ENCODE measurements at places on chromosomes 1 and 21. TPM values are rescaled to one million over a fixed set of nuclear protein-coding genes. Genes with fewer than 3 reads are reported as not detected.

The PRAMEF8 gene
- not detected for polyA plus RNA-seq

The LCE3E gene
- not detected for polyA plus RNA-seq

The ADSS2 gene
- polyA plus RNA-seq = 59.8 TPM

The F13B gene
- polyA plus RNA-seq = not detected

The EPHB2 gene
- polyA plus RNA-seq = 15.1 TPM

The CFAP74 gene
- 4.1 TPM for polyA plus RNA-seq

The MRPS15 gene
- polyA plus RNA-seq = 60.9 TPM

The DNM3 gene
- polyA plus RNA-seq = 6.9 TPM

The TMEM82 gene
- polyA plus RNA-seq = not detected

The PKN2 gene
- 107 TPM for polyA plus RNA-seq

GRCh38 chr1:210857146-210857663, 276.7 kb downstream of the KCNH1 start:
- no peak for DNase-seq

GRCh38 chr1:65764052-65764451, 28.6 kb upstream of the PDE4B start:
- DNase-seq = no peak

- DNase-seq = no peak
These were observed 66.2 kb downstream of the RGL1 start for GRCh38 chr1:183871142-183871541.

DNA sequence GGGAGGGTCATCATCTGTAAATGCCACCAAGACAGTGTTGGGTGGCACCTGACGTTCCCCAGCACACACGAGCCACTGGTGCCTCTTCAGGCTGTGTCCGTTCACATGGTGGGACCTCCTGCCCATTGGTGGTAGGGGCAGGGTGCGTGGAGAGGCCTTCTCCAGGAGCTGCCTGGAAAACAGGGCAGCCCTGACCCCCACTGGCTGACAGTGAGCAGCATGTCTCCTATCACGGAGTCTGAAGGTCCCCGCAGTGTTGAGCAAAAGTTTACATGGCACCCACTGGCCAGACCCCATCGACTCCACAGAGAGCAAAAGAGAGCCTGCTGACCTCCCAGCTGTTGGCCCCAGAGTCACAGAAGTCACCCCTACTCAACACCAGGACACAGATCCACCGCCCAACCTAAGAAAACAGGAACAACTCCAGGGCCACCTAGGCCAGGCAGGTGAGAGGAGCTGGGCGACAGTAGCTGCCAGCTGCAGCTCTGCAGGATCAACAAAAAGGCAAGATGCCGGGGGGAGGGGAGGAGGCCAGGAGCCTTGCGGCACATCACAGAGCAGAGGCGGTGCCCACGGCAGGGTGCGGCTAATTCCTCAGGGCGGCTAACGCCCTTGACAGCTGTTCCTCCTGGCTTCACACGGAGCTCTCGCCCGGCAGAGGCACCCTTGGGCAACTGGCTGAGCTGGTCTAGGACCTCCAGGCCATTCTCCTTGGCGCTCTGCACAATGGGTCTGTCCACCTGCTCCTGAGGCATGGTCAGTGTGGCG, 14.4 kb upstream of the IFI6 start:
- no peak for DNase-seq

DNA sequence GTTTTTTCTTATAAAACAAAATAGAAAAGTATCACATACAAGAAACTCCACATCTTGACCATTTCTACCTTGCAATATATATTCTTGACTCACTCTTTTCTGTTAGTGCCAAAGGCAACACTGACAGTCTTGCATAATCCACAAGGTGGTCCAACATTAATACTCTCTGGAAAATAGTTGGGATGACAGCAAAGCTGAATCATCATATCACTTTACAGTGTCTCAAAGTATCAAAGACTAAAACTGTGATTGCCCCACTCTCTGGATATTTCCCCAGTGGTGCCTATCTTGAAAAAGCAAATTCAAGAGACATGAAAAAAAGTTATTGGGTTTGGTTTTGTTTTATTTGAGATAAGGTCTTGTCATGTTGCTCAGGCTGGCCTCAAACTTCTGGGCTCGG, 14.6 kb upstream of the TGFBR3 start:
- no peak for DNase-seq

DNA sequence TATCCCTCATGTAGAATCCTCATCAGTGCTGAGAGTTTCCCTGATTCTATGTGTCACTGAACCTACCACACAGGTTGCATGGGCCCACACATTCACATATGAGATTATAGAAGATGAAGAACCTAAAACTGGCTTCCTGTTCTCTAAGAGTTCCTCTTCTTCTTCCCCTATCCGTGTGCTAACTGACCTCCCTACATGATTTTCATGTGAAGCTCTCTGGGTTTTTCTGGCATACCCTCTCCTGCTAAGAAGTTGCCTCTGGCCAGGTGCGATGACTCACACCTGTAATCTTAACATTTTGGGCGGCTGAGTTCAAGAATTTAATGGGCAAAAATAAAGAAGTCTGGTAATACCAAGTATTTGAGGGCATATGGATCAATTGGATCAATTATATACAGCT, 5.5 kb upstream of the CD244 start:
- DNase-seq = no peak

GRCh38 chr1:32924881-32925344, 23.7 kb upstream of the TMEM54 start:
- no peak for DNase-seq

DNA sequence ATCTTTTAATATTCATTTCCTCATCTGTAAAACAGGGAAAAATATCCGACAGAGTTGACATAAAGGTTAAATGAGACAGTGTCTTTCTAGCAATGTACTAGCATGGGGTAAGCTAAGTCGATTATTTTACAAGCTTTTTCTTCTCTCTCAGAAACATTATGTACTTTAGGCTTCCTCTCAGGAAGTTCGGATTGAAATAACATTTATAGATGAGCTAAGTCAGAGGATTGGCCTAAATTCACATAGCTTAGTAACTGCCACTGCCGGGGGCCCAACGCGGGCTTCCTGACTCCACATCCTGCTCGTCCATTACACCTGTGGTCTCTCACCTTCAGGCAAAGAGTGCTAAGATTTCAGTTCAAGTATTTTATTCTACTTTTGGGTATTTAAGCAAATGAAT, 462.3 kb upstream of the NFIA start:
- no peak for DNase-seq

DNA sequence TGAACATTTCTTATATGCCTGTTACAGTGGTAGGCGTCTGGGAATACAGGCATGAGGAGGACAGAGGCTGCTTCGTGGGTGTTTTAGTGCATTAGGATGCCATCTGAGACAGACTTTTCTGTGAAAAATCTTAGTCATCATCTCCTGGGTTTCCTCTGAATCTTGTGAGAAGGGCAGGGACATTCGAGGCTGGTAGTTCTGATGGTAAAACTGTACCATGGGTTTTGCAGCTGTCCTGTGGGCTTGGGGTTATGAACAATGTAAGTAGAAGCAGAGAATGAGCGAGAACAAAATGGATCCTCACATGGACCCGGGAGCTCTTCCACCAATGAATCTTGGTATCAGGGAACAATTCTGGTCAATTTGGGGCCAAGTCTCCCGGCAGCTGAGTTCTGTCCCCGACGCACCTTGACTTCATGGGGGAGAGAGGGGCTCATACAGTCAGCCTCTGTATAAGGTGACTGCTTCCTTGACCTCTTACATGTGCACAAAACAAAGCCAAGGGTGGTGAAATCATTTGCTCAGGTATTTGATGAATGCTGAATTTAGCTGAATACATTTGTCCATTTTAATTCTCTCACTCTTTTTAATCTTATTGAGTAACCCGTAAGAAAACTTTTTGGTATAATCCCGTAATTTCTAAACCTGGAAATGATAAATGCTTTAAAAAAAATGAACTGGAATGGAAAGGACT, 63.6 kb upstream of the ERRFI1 start:
- no peak for DNase-seq

DNA sequence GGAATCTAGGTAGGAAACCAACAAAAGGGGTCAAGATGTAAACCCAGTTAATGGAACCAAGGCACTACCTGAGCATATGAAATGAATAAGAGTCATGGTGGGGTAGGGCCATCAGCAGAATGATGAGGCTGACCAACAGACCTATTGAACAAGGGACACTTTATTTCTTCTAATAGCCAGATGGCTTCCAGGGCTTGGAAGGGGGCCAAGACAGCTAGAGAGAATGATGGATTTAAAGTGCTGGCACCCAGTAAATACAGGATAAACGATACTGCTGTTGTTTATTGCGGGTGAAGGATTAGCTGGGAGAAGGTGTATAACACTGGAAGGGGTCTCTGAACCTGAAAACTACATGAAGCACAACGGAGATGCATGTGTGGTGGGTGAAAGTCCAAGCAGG, 15.6 kb downstream of the DDAH1 start:
- no peak for DNase-seq

- DNase-seq = no peak
These were observed 10.1 kb upstream of the USP24 start for GRCh38 chr1:55225228-55225627.

DNA sequence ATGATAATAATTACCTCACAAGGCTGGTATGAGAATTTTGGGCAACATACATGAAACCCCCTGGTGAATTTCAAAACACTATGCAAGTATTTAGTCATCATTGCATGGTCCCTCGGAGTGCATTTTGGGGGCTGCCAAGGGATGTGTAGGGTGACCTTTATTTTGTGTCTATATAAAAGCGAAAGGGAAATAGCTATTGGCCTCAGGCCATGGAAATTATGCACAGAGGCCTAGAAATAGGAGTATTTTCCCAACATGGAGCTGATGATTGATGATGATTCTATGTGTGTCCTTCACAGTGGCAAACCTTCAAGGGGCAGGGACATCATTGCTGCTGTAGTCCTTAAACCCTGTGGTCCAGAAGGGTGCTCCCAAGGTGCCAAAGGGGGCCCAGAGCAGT, 265.5 kb downstream of the ST6GALNAC3 start:
- DNase-seq = no peak

DNA sequence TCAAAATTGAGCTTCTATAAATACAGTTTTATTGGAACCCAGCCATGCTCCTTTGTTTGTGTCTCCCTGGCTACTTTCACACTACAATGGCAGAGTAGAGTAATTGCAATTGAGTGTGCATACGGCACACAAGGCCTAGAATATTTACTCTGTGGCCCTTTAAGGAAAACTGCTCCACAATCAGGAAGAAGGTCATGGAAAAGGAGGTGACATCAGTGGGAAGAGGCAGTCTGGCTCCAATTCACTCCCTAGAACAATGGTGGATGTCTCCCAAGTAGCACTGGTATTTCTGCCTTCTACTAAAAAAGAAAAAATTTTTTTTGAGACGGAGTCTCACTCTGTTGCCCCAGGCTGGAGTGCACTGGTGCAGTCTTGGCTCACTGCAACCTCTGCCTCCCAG, 51.3 kb downstream of the KRTAP19-8 start:
- DNase-seq = no peak

DNA sequence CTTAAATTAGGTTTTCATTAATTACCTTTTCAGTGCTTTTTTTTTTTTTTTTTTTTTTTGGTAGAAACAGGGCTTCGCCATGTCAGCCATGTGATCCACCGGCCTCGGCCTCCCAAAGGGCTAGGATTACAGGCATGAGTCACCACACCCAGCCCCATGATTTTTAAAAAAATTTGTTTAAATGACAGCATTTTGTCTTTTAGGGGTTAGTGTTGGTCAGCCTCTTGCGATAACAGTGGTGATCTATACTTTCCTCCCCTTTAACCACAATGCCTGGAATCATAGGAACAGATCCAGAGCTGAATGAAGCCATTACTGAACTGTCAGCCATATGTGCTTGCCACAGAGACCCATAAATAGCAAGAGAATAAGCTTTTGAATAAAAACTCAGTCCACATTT, 73.9 kb downstream of the CACHD1 start:
- no peak for DNase-seq

- no peak for DNase-seq
These were observed 73.6 kb downstream of the TRIM11 start for GRCh38 chr1:228332797-228333738.

- DNase-seq = no peak
These were observed 70.4 kb downstream of the TUT4 start for GRCh38 chr1:52482326-52483004.

- no peak for DNase-seq
These were observed 820.3 kb downstream of the LTN1 start for GRCh38 chr21:28172376-28172775.

DNA sequence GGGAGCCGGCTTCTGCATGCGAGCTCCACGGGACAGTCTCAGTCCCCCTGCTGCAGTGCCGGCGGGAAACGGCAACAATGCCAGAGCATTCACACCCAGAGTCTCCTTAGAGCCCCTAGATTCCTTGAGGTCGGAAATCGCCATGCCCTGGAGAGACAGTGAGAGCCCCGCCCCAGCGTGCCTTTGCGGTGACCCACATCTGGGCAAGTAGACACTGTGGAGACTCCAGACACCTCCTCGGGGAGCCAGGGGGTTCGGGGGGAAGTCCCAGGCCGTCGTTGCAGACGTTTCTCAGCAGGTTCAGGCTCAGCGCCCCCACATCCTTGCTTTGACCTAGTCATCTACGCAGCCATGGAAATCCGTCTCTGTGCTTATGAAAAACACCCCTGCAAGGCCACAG, 81.3 kb upstream of the ARHGEF16 start:
- DNase-seq = no peak

DNA sequence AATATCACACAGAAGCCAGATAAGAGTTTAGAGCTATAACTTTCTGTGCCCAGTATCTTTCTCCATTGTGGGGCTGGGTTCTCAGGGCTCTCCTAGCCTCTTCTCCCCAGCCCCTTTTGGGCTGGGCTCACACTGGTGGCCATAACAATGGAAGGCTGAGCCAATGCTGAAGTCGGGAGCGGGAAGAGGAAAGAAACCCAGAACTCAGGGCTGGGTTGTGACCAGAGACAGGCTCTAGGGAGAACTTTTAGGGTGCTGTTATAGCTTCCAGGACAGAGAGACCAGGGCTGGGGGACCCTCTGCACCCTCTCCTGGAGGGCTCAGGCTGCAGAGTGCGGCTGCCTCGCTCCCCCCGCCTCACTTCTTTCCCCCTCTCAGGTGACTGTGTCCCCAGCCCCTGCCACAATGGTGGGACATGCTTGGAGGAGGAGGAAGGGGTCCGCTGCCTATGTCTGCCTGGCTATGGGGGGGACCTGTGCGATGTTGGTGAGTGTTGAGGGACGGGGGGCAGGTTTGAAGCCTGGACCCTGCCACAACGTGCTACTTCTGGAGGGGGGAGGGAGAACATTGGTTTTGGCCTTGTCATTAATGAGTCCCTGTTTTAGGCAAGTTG, 14.1 kb downstream of the BCAN start:
- no peak for DNase-seq

DNA sequence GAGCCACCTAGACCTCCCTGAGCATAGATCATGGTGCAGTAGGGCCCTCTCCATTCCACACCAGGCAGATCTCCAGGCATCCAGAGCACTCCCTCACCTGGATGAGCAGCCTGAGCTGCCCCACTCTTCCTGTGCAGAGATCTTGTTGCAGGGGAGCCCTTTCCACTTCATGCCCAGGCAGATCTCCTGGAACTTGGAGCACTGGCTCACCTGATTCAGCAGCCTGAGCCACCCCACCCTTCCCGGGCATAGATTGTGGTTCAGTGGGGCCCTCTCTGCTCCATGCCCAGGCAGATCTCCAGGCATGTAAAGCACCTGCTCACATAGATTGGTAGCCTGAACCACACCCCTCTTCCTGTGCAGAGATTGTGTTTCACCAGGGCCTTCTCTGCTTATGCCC, 78.0 kb downstream of the SEC16B start:
- DNase-seq = no peak

- DNase-seq = no peak
These were observed 29.8 kb downstream of the WDR3 start for GRCh38 chr1:117959364-117959763.

All from right lung (tissue), 10 donors.